B cell (primary cell): ENCODE measurements at places on chromosomes 4 and X. TPM values are rescaled to one million over a fixed set of nuclear protein-coding genes. Genes with fewer than 3 reads are reported as not detected.

Gene MBTPS2
- polyA plus RNA-seq: 1.8 and 2.5 TPM in 2 replicates

DNA sequence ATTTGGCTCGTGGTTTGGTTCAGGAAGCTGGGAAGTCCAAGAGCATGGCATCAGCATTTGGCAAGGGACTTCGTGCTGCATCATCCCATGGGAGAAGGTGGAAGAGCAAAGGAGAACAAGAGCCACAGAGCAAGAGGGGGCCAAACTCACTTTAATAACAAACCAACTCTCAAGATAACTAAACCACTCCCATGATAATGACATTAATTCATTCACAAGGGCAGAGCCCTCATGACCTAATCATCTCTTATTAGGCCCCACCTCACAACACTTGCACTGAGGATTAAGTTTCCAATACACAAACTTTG lies 113.4 kb upstream of the ATXN3L start:
- H3K27ac ChIP-seq: no peak overlapping the region
- no peak overlapping the region for H3K4me3 ChIP-seq
- H3K36me3 ChIP-seq: no peaks in the 10 kb centered on the region
- H3K4me1 ChIP-seq: peaks cover 9% of the 10 kb centered on the region
- no peak for DNase-seq

- no peak overlapping the region for H3K4me3 ChIP-seq
- no peaks in the 10 kb centered on the region for H3K27me3 ChIP-seq
- H3K36me3 ChIP-seq: no peaks in the 10 kb centered on the region
- peak; percentile 39 for DNase-seq
- peak overlapping the region; percentile 89 for H3K27ac ChIP-seq
- peaks cover 87% of the 10 kb centered on the region for H3K4me1 ChIP-seq
These were observed 11.6 kb downstream of the SH3BP2 start for GRCh38 chr4:2804449-2804972.

DNA sequence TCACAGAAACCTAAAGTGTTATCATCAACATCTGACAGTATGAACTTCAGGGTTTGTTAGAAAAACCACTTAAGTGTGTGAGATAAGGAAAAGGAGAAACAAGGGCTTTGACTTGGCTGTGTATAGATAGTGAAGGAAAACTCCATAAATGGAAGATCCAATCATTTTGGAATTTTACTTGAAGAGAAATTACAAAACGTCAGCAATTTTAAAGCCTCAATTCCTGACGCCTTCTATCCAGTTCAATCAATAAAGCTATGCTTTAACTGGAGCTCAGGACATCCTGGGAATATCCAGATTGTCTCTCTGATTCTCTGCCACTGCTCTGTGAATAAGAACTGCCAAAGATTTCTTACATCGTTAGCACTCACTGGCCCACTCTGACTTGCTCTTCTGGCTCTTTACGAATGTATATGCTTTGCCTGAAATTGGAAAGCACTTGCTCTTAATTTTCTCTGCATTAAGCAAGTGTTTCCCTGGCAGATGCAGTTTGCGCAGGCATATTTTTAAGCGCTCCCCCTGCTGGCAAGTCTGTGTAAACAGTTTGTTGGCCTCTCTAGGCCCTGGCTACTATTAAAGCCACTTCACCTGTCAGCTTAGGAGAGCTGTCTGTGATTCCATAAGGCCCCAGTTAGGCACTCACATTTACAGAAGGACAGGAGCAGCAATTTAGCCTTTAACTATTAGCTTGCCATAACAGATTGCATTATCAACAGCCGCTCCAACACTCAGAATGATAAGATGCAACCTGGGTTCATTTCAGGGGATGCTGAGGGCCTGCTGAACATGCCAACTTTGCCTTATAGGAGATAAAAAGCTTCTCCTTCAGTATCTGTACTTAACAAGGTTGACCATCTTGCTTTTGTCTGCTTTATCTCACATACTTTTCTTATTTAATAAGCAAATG lies 251.4 kb upstream of the DDX53 start:
- no peaks in the 10 kb centered on the region for H3K36me3 ChIP-seq
- no peak overlapping the region for H3K27ac ChIP-seq
- peak; percentile 56 for DNase-seq
- no peaks in the 10 kb centered on the region for H3K27me3 ChIP-seq
- H3K4me3 ChIP-seq: no peak overlapping the region

GRCh38 chr4:169253113-169253671 lies 17.6 kb downstream of the SH3RF1 start:
- H3K4me1 ChIP-seq: no peaks in the 10 kb centered on the region
- no peak overlapping the region for H3K27ac ChIP-seq
- DNase-seq: no peak
- no peaks in the 10 kb centered on the region for H3K27me3 ChIP-seq
- no peaks in the 10 kb centered on the region for H3K36me3 ChIP-seq

DNA sequence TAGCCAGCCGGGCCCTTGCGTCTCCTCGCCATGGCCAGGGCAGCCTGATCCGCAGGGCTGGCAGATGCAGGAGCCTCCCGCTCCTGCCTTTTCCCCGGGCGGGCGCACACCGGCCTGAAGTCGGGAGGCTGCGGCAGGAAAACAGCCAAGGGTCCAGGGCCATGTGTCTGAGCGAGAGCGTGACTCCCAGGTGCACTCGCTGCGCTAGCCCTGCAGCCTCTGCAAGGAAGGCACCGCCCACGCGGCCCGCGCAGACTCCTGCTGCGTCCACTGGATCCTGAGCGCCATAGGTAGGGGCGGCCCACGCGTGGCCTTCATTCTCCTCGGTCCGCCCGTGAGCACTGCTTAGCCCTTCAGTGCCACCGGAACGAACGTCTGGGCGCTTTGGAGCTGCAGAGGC lies 379.9 kb downstream of the TRAM1L1 start:
- H3K27me3 ChIP-seq: no peaks in the 10 kb centered on the region
- H3K36me3 ChIP-seq: no peaks in the 10 kb centered on the region
- H3K4me1 ChIP-seq: no peaks in the 10 kb centered on the region
- no peak overlapping the region for H3K27ac ChIP-seq
- no peak for DNase-seq
- H3K4me3 ChIP-seq: no peak overlapping the region

- H3K36me3 ChIP-seq: no peaks in the 10 kb centered on the region
- no peak for DNase-seq
- H3K27me3 ChIP-seq: no peaks in the 10 kb centered on the region
These were observed 380.1 kb downstream of the GASK1B start for GRCh38 chr4:157792716-157793115.

- DNase-seq: peak; percentile 38
- H3K27ac ChIP-seq: no peak overlapping the region
- H3K4me3 ChIP-seq: no peak overlapping the region
- peaks cover 17% of the 10 kb centered on the region for H3K4me1 ChIP-seq
These were observed 75.6 kb upstream of the GRXCR1 start for GRCh38 chr4:42816880-42817400.

- DNase-seq: no peak
- H3K36me3 ChIP-seq: no peaks in the 10 kb centered on the region
- H3K27ac ChIP-seq: no peak overlapping the region
- no peaks in the 10 kb centered on the region for H3K4me1 ChIP-seq
These were observed 484.7 kb downstream of the PCDH7 start for GRCh38 chr4:31204874-31205273.

GRCh38 chrX:13939741-13940597 lies 89.7 kb downstream of the GEMIN8 start:
- peaks cover 10% of the 10 kb centered on the region for H3K4me1 ChIP-seq
- H3K4me3 ChIP-seq: no peak overlapping the region
- H3K36me3 ChIP-seq: no peaks in the 10 kb centered on the region
- DNase-seq: peak; percentile 1

DNA sequence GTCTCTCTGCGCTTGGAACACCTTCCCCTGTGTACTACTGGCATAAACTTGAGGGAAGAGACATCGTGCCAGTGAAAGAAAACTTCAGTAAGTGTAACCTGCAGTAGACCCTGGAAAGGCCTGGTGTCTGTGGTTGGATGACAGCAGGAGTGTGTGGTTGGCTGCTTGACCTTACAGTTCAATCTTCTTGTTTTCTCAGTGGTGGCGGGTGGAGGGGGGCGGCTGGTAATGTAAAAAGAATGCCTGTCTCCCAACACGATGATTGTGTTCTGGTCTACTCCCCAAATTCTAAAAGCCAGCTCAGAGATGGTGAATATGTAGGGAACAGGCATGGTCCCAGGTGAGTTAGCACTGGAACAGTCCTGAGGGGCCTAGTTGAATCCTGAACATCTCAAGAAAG lies 18.6 kb downstream of the PSMD10 start:
- no peaks in the 10 kb centered on the region for H3K36me3 ChIP-seq
- no peak overlapping the region for H3K27ac ChIP-seq
- H3K4me3 ChIP-seq: no peak overlapping the region
- H3K27me3 ChIP-seq: no peaks in the 10 kb centered on the region

Gene F8A1
- 2.4 and 8.6 TPM in 2 replicates for polyA plus RNA-seq

DNA sequence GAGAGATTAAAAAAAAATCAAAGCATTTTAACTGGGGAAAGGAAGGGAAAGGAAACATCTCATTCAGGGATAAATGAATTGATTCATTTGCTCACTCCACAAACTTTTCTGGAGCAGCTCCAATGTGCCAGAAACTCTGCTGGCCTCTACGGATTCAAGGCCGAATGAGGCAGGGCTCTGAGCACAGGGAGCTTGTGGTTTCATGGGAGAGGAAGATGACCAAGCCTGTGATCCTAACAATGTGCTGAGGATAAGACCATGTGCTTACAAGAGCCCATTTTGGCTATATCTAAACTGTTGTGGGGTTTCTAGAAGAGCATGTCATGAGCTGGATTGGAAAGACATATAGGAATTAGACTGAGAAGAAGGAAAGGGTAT lies 137.5 kb downstream of the ZNF674 start:
- H3K27ac ChIP-seq: no peak overlapping the region
- no peak for DNase-seq
- H3K4me3 ChIP-seq: no peak overlapping the region

GRCh38 chr4:92249541-92249940 lies 54.2 kb upstream of the GRID2 start:
- H3K4me3 ChIP-seq: no peak overlapping the region
- H3K27ac ChIP-seq: no peak overlapping the region
- no peaks in the 10 kb centered on the region for H3K27me3 ChIP-seq
- no peaks in the 10 kb centered on the region for H3K36me3 ChIP-seq
- no peaks in the 10 kb centered on the region for H3K4me1 ChIP-seq

- H3K27me3 ChIP-seq: no peaks in the 10 kb centered on the region
- no peaks in the 10 kb centered on the region for H3K4me1 ChIP-seq
- H3K27ac ChIP-seq: no peak overlapping the region
- no peaks in the 10 kb centered on the region for H3K36me3 ChIP-seq
- DNase-seq: no peak
These were observed 298.3 kb downstream of the TRIML1 start for GRCh38 chr4:188437535-188437934.

Gene SERTM2
- not detected in 2 replicates for polyA plus RNA-seq
